ENCODE measurements at places on chromosomes 2 and 18.

DNA sequence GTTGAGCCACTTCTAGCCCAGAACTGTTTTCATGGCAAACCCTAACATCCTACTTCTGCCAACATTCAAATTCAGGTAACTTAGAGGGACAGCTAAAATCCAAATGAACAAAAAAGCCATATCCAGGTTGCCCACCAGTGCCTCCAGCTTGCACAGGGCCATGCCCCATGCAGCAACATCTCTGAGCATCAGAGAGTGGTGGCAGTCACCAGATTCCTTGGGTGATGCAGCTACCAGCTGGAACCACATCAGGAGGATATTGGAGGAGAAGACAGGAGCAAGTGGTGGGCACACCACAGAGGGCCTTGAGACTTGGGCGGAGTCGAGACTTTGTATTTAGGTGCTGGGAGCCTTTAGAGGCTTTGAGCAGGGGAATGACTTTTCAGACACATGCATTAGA lies 50.5 kb downstream of the SDC1 start:
- DNase-seq: no peak

- DNase-seq: no peak
These were observed 62.1 kb downstream of the GBX2 start for GRCh38 chr2:236105955-236106607.

DNA sequence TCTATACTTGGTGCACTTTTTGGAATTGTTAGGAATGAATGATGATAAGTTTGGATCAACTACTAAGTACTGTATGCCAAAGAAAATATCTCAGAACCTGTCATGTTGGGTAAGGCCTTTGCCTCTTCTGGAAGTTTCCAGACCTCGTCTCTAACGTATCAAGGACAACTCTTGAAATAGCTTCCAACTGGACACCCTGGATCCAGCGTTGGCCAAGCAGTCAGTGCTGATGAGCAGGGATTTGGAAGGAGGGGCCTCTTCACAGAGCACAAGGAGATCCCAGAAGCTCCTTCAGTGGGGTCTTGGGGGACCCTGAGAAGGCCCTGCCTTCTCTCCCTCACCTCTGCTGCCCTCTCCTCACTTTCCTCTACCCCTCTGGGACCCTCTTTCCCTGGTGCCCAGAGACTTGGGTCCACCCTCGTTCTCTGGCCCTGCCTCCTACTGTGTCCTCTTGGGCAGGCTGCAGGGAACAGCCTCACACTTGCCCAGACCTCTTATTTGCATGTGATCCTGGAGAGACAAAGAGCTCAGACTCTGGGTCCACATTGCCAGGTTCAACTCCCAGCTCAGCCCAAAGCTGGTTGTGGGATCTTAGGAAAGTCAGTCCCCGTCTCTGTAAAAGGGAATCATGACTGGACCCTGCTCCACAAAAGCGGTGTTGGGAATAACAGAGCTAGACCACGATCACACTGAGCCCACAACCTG lies 145.8 kb downstream of the COL6A3 start:
- DNase-seq: no peak

GRCh38 chr2:190336420-190336819 lies 7.0 kb upstream of the INPP1 start:
- DNase-seq: no peak

DNA sequence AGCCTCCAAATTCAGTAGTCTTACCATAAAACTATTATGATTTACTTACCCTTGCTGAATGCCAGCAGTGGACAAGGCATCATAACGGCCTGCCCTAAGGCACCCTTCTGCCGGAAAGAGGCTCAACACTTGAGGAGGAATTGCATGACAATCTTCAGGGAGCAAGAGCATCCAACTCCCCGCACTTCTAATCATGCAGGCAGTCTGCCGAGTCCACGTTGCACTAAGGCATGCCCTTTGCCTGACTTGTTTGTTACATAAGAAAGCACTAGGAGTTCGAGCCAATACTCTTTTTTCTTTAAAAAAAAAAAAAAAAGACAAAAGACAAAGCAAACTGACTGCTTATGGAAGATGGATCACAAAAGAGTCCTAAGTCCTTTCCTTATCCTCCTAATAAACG lies 17.9 kb upstream of the SPTBN1 start:
- no peak for DNase-seq

DNA sequence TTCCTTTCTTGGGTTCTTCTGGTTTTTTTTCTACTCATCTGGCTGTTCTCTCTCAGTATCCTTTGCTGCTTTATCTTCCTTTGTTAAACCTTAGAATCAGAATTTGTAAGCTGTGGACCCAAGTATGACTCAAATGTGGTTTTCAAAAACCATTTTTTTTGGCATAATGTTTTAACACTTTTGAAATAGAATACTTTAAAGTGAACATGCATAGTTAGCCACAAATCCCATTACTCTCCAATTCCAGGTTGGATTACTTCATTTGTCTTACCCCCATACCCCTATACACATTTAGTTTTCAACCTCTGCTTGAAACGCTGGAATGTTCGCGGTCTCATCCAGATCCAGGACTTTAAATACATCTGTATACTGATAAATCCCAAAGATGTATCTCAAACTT lies 29.1 kb downstream of the ALMS1 start:
- no peak for DNase-seq

DNA sequence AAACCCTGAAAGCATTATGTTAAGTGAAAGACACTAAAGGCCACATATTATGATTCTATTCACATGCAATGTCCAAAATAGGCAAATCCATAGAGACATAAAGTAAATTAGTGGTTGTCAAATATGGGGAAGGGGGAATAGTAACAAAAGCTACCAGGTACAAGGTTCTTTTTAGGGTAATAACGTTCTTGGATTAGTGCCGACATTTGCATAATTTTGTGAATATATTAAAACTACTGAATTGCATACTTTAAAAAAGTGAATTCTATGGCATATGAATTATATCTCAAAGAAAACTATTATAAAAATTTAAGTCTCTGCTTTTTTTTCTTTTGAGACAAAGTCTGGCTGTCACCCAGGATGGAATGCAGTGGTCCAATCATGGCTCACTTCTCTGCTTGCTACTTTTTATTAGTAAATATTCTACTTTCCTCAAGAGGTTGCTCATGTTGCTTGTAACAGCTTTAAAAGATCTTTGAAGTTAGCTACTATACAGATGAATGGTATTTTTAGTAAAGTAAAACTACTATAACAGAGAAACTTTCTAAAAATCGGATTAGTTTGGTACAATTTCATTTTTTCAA lies 2.5 kb downstream of the SESTD1 start:
- DNase-seq: no peak

DNA sequence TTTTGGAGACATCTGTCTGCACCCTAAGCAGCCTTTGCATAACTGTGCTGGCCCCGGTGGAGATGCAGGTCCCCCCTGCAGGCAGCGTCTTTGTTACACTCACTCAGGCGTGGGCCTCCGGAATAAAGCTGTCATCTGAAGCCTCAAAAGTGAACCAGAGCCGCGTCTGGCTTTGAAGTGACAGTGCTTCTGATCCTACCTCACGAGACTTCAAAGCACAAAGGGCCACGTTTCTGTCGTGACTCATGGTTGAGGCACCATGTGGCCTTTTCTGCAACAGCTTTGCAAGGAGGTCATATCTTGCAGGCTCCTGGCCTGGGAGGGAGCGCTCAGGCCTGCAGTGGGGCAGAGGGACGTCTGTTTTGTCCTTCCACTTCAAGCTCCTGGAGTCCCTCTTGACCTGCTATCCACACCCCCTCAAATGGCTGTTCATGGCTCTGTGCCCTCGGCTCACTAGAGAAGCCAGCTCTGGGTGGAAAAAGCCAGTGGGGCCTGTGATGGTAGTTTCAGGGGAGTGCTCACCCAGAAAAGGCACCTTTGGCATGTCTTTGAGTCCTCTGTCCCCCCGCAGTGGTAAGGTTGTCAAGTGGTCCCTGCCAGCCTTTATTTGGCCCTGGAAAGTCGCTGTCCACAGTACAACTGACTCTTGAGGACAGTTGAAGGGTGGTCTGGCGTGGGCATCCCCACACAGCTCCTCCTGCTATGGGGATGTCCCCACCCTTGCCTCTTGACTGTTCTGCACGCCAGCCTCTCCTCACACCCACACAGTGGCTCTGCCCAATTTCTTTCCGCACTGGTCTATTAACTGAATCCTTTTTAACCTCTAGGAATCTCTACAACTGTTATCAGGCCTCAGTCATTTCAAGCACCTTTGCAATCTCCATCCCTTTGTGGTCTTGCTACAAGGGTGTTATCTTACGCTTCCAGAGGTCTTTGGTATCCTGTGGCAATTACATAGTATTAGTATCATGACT lies 19.3 kb downstream of the GPR55 start:
- DNase-seq: no peak

DNA sequence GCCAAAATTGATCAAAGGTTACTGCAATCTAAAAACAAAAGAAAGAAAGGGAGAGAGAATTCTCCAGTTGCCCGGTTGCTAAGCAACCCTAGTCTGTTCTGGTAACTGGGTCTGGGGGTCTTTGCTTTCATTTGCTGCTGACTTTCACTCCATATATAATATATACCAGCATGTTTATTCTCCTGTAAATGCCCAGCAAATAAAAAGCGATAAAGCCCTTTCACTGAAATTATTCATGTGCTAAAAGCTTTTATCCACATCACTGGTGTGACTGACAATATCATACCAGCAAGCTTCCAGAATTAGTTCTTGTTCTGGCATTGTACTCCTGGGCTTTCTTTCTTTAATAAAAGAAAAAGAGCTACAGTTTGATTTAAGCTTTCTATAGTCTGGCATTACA lies 75.5 kb upstream of the ST8SIA3 start:
- DNase-seq: no peak

GRCh38 chr2:218780851-218781690 lies 876 bp upstream of the CYP27A1 start:
- DNase-seq: no peak

- DNase-seq: no peak
These were observed 599.4 kb downstream of the RNF144A start for GRCh38 chr2:7516484-7517063.

- no peak for DNase-seq
These were observed 101.6 kb downstream of the OSBPL6 start for GRCh38 chr2:178295906-178296305.

DNA sequence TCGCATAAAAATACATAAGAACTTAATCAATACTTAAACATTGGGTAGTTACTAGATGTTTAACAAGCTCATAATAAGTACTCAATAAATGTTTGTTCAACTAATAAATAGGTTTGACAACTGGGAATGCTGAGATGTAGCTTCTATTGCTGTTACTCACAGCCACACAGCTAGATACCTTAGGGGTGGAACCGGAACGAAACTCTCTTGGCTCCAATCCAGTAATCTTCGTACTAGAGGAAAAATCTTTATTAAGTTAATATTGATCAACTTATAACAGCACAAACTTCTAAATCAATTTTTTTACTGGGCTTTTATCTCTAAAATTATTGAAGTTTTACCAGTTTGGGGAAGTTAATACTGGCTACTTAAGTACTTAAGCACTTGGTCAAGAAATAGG lies 247.8 kb downstream of the PAX3 start:
- DNase-seq: no peak

DNA sequence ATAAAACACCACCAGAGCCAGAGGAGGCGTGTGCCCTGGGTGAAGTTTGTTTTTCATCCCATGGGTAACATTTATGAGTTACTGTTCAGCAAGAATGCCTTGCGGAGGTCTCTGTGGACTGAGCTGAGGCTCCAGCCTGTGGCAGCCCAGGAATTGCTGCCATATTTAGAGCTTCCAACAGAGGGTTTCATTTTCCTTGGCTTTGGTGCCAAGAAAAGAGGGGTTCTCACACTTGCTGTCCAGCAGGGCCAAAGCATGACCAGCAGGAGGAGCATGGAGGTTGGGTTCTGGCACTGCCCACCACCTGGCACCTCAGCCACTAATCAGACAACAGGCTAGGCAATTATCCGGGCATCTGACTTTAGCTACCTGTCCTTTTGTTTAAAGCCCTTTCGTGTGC lies 36.7 kb downstream of the EPAS1 start:
- no peak for DNase-seq

- DNase-seq: no peak
These were observed 64.0 kb downstream of the ARHGAP25 start for GRCh38 chr2:68798569-68798968.

GRCh38 chr2:207505728-207506127 lies 24.0 kb upstream of the CREB1 start:
- peak; percentile 62 for DNase-seq
